ENCODE measurements at places on chromosomes 7 and 10.

DNA sequence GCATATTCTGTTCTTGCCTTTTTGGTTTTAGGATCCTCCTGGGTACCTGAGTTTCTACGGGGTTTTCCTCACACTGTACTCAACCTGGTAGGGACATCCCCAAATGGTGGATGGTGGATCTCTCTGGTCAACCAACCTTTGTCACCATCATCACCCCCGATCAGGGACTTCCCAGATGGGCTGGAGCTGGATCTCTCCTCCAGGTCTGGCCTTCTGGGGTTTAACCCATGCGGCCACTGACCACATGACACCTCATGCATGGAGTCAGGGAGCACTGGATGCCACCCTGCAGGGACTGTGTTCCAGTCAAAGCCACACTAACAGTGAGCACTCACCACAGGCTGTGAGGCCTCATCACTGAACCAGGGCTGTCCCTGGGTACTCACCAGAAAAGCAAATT is 80.0 kb downstream of the CELF2 start:
- H3K4me3 ChIP-seq, result no peak overlapping the region
- H3K27me3 ChIP-seq, result no peaks in the 10 kb centered on the region
- no peaks in the 10 kb centered on the region for H3K36me3 ChIP-seq
- no peaks in the 10 kb centered on the region for H3K4me1 ChIP-seq
- no peak overlapping the region for H3K27ac ChIP-seq

DNA sequence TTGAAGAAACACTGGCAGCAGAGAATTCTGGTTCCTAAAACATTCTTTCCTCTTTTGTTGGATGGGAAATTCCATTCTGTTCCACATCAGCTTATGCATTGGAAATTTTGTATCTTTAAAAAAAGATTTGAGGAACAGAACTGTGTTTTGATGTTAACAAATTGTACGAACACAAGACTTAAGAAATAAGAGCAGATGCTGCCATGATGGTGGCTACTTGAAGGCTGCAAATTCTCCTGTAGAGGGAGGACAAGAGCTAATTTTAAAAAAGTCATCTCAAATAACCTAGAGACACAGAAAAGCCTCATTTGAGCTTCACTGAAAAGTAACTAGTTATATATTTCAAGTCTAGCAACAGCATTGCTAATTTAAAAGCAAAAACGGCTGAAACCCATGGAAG is 29.8 kb downstream of the NDUFB2 start:
- no peaks in the 10 kb centered on the region for H3K27me3 ChIP-seq
- H3K4me1 ChIP-seq, result no peaks in the 10 kb centered on the region
- H3K27ac ChIP-seq, result no peak overlapping the region
- no peaks in the 10 kb centered on the region for H3K36me3 ChIP-seq

DNA sequence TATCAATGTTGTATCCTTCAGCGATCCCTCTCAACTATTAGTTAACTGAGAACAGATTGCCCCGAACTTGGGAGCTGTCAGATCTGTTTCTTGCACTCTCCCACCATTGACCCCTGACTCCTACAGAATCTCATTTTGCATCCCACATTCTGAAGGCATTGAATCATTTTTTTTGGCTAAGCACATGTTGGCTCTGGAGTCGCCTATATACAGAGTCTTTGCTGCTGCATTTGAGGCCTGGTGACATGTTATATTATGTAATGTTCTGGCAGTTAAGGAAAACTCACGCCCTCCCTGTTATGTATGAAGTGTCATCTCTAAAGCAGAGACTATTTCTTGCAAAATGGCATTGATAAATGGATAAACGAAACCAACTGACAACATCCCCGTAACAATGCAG is 159.2 kb upstream of the ITGB1 start:
- no peaks in the 10 kb centered on the region for H3K36me3 ChIP-seq
- no peak overlapping the region for H3K4me3 ChIP-seq
- no peaks in the 10 kb centered on the region for H3K27me3 ChIP-seq
- DNase-seq, result no peak

GRCh38 chr7:131522325-131522930 is 34.0 kb downstream of the PODXL start:
- no peaks in the 10 kb centered on the region for H3K36me3 ChIP-seq
- H3K27me3 ChIP-seq, result peaks cover 6% of the 10 kb centered on the region

DNA sequence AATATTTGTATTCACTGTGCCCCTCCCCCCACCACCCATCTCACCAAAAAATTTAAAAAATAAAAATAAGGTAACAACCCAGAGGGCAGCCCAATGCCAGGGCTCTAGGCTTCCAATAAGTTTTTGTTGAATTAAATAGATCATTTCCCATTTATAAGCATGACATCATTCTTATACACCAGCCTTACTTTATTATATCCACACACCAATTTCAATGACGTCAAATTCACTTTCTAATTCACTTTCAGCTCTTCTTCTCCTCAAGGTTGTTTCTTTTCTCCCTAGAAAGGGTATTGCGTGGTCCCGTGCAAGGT is 1.2 kb upstream of the DKK1 start:
- no peaks in the 10 kb centered on the region for H3K36me3 ChIP-seq
- no peak for DNase-seq

Data from transverse colon (tissue), 4 donors.